Stimulated activated CD4-positive, alpha-beta T cell treated with anti-CD3 and anti-CD28 coated beads, Interleukin-15, amount 100 ng/mL, for 1 hour (primary cell): ENCODE measurements at places on chromosomes 5 and 9.

- no peak for DNase-seq
These were observed 10.1 kb upstream of the UBAC1 start for GRCh38 chr9:135971111-135971766.

- no peak for DNase-seq
These were observed 268.9 kb downstream of the PIK3R1 start for GRCh38 chr5:68484307-68485068.

DNA sequence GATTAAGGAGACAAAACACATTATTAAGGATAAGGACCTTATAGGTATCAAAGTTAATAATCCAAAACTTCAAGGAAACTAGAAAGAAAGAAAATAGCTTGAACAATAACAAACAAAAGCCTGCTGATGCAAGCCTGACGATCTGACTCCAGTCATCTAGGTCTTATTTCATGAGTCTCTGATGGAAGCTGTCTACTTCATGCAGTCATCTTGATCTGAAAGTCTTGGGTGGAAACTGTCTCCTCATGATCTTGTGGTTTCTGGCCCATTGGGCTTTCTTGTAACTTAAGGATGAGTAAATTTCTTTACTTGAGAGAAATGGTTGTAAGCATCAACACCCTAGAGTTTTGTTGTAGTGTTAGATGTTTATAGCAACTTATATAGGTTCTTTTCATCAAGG, 20.6 kb upstream of the PSIP1 start:
- no peak for DNase-seq

DNA sequence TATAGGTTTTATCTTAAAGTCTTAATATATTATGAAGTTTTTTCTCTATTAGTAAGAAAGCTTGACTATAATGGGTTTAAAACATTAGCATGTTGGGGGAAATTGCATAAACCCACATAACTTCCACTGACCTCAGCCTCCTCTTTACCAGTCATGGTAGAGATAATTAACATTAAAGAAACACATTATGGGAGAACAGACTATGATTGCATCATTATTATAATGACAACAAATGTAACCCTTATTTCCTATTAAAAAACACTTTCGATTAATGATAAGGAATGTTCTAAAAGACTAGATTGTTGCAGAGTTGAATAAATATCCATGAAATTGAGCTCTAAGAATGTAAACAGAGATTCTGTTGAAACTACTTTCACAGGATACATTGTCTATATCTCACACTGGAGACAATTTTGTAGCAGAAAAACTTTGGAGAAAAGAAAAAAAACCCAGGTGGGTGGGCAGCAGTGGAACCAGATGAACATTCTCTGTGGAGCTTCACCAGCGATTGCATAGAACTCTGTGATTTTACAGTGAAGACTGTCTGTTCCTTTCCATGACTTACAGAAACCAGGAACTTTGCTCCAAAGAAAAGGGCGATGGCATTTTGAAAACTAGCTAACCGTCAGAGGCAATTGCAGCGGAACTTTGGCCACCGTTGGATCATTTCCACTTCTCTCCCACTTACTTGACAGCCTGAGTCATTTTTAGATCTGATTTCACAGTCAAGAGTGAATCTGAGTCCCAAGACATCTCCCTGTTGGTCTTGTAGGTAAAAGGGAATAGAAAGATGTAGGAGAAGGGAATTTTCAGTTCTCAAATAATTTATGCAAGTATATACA, 21.0 kb upstream of the ERAP2 start:
- DNase-seq: no peak

GRCh38 chr5:173717959-173718358, 101.5 kb upstream of the BOD1 start:
- DNase-seq: no peak

GRCh38 chr9:75418518-75418917, 330.2 kb downstream of the OSTF1 start:
- no peak for DNase-seq

GRCh38 chr5:76789991-76790581, 28.7 kb upstream of the F2RL1 start:
- DNase-seq: no peak

DNA sequence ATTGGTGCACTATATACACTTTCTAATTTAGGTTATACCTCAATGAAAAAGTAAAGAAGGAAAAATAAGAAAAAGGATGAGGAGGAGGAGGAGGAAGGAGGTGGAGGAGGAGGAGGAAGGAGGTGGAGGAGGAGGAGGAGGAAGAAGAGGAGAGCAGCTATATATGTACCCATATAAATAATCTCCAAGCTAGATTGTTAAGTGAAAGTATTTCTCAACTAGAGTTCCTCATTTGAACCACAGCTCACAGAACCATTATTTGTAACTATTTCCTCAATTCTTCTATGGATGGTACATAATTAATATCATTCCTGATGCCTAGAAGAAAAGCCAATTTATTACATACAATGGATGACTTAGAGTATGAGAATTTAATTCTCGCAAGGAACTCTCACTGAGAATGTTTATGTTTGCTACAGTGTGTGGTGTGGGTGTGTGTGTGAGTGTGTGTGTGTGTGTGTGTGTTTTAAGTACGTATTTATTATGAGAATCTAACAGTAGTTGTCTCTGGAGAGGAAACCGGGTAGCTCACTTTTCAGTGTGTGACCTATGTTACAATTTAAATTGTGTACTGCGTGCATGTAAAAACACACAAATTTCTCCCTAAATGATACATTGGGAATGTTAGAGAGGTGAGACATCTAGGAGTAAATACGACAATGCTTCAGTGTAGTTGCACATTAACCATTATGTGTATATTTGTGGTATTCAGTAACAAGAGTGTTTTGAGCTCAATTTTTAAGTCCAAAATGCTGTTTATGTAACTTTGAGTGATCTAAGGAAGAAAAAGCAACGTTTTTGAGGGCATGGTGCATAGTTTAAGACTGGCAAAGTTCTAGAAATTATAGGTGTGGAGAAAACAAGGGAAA, 20.2 kb upstream of the NREP start:
- no peak for DNase-seq

DNA sequence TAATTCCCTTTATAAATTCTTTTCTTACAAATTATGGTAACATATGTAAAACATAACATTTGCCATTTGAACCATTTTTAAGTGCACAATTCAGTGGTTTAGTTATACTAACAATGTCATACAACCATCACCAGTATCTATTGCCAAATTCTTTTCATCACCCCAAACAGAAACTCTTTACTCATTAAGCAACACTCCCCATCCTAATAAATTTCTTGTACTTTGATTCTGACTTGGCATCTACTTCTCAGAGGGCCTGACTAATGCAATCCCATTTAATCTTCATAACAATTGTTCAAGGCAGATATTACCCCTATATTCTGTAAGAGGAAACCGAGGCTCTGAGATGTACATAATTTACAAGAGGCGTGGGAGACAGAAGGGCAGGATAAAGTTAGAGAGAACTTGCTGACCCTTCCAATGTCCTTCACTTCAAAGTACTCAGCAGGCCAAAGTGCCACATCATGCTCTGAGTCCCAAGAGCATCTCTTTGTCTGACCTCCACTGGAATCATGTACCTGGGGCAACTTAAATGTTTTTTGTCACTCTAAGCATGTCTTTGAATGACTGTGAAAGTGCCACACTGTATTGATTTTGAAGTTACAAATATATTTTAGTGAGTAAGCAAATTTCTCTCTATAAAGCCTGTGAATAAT, 255.3 kb downstream of the KIF4B start:
- no peak for DNase-seq

DNA sequence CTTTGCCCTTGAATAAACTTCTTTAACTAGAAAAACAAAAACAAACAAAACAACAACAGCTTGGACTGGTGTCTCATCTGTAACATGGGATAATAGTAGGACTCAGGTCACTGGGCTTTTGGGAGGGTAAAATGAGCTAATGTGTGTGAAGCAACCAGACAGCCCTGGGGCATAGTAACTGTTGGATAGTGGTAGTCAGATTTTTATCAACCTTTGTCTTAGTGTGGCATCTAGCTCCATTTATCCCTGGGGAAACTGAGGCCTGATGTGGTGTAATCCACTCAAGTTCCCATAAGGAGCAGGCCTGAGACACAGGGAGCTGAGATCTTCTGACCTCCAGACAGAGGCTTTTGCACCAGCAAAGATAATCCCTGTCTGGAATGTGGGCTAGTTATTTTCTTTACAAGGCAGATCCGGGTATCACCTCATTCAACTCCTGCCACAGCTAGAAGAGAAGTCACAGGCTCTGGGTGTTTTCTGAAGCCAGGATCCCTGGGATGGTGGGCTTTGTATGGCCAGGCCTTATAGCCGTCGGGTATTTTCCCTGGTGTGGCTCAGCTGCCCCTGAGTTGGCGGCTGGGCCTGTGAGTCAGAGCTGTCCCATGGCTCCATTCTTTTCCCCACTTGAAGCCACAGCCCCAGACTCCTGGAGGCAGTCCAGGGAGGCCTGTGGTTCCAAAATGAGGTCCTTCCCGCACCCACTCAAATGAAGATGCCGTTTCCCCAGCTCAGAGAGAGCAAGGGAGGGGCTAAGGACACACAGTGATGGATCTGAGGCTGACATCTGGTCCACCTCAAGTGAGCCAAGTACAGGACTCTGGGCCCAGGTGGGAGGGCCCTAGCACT, 26.1 kb upstream of the CSF1R start:
- no peak for DNase-seq

GRCh38 chr9:120235081-120235480, 344.9 kb downstream of the CDK5RAP2 start:
- no peak for DNase-seq
